Right atrium auricular region (tissue), 2 donors: ENCODE measurements at places on chromosomes 4 and X. TPM values are rescaled to one million over a fixed set of nuclear protein-coding genes. Genes with fewer than 3 reads are reported as not detected.

Gene TECRL
- total RNA-seq, result 712 TPM

Gene TRIM75
- total RNA-seq, result not detected

Gene UCP1
- not detected for total RNA-seq

DNA sequence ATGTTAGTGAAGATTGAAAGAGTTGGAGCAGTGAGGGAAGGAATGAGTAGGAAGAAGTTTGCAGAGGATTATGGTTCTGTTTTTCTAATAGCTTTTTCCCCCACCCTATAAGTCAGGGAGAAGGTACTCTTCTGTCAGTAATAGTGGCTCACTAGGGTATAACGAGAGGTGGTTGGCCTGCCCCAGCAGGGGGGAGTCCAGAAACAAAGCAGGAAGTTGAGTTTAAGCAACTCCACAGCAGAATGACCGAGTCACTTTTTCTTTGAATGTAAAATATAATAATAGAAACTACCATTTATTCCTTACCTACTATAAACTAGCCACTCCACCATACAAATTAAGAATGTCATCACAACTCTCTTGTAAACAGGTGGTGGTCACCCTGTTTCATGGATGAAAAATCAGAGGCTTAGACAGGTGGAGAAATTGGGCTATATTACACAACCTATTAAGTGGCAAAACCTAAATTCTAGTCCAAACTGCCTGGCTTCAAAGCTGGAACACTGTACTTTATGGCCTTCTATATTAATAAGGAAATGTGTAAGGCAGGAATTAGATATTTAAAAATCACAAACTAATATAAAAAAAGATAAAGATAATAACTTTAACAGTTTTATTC lies 21.9 kb downstream of the AP1AR start:
- H3K27ac ChIP-seq, result no peak overlapping the region
- H3K4me1 ChIP-seq, result peaks cover 28% of the 10 kb centered on the region
- H3K4me3 ChIP-seq, result no peak overlapping the region
- H3K27me3 ChIP-seq, result no peaks in the 10 kb centered on the region
- DNase-seq, result no peak

DNA sequence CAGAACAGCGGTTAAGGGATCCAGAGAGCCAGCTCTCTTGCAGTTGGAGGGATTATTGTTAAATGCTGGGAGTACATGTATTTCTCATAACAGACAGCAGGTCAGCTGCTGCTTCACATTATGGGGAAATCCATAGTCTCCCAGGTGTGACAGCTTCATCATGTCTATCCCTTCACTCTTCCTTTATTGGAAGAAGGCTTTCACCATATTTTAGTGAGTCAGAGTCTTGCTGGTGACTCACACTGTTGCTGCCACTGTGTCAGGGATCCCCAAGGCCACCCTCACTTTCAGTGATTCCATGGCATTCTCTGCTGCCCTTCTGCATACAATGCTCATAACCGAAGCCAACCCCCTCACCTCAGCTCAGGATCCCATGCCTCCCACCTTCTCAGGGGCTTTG lies 32.9 kb upstream of the PAGE5 start:
- H3K27me3 ChIP-seq, result no peaks in the 10 kb centered on the region
- DNase-seq, result no peak
- H3K4me1 ChIP-seq, result no peaks in the 10 kb centered on the region

GRCh38 chr4:35461931-35462659 lies 782.2 kb downstream of the ARAP2 start:
- no peaks in the 10 kb centered on the region for H3K4me1 ChIP-seq
- H3K4me3 ChIP-seq, result no peak overlapping the region
- H3K27me3 ChIP-seq, result peaks cover 3% of the 10 kb centered on the region
- H3K27ac ChIP-seq, result no peak overlapping the region
- no peaks in the 10 kb centered on the region for H3K36me3 ChIP-seq

- no peak overlapping the region for H3K27ac ChIP-seq
- no peaks in the 10 kb centered on the region for H3K4me1 ChIP-seq
- H3K36me3 ChIP-seq, result no peaks in the 10 kb centered on the region
- no peak overlapping the region for H3K4me3 ChIP-seq
These were observed 115.3 kb downstream of the LDB2 start for GRCh38 chr4:16783119-16783518.

DNA sequence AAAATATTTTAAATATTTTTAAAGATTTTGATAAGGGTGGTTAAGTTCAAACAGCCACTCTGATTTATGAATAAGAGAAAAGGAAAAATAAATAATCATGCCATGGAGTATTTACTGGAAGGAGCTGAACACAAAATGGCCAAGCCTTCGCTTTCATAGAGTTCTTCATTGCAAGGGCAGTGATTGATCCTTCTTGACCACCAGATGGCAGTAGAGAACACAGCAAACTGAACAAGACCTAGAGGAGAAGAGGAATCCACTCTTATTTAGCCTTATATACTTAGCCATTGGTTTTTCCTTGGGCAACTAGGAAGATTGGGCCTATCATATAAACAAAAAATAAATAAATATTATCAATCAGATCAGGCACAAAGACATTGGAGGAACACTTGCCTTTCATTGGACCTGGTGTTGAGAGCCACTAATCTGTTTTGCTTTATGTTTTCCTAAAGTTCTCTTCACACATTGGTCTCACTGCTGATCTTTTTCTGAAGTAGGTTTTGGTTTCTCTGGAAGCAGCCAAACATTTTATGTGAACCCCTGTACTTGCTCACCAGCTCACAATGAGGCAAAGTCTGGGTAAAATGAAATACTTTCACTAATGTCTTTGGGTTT lies 58.1 kb upstream of the PARM1 start:
- no peak overlapping the region for H3K27ac ChIP-seq
- H3K27me3 ChIP-seq, result no peaks in the 10 kb centered on the region
- DNase-seq, result no peak
- no peaks in the 10 kb centered on the region for H3K4me1 ChIP-seq
- no peak overlapping the region for H3K4me3 ChIP-seq
- no peaks in the 10 kb centered on the region for H3K36me3 ChIP-seq

DNA sequence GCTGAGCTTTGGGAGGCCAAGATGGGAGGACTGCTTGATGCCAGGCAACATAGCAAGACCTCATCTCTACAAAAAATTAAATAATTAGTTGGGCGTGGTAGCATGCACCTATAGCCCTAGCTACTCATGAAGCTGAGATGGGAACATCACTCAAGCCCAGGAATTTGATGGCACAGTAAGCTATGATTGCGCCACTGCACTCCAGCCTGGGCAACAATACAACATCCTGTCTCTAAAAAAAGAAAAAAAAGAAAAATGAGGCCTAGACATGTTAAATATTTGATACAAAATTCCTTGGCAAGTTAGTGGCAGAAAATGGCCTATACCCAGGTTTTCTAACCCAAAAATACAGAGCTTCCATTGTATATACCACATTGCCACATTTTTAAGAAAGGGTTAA lies 88.1 kb upstream of the MAB21L2 start:
- no peaks in the 10 kb centered on the region for H3K4me1 ChIP-seq
- no peaks in the 10 kb centered on the region for H3K36me3 ChIP-seq
- no peak overlapping the region for H3K27ac ChIP-seq
- H3K4me3 ChIP-seq, result no peak overlapping the region
- H3K27me3 ChIP-seq, result no peaks in the 10 kb centered on the region
- DNase-seq, result no peak

GRCh38 chr4:173527103-173527891 lies 2.7 kb downstream of the HAND2 start:
- peak overlapping the region; percentile 76 for H3K4me3 ChIP-seq
- H3K27me3 ChIP-seq, result no peaks in the 10 kb centered on the region
- DNase-seq, result no peak
- peaks cover 23% of the 10 kb centered on the region for H3K4me1 ChIP-seq
- H3K36me3 ChIP-seq, result peaks cover 9% of the 10 kb centered on the region

DNA sequence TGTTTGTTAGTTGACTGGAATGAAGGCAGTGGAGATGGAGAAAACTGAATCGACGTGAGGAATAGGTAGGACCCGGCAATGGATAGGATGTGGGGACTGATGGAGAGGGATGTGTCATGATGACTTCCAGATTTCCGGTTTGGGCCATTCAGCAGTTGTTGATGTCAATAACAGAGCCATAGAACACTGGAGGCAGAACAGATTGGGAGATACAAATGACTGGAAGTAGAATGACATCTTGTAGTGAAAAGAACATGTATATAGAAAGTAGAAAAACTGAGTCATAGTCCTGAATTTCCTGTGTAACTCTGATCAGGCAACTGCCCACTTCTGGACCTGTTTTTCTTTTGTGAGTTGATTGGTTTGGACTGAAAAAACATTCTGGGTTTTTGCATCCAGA lies 24.5 kb downstream of the CETN2 start:
- H3K27me3 ChIP-seq, result no peaks in the 10 kb centered on the region
- H3K36me3 ChIP-seq, result no peaks in the 10 kb centered on the region
- DNase-seq, result no peak
- H3K4me1 ChIP-seq, result no peaks in the 10 kb centered on the region
